ENCODE measurements at places on chromosomes 5 and 9. TPM values are rescaled to one million over a fixed set of nuclear protein-coding genes. Genes with fewer than 3 reads are reported as not detected.

DNA sequence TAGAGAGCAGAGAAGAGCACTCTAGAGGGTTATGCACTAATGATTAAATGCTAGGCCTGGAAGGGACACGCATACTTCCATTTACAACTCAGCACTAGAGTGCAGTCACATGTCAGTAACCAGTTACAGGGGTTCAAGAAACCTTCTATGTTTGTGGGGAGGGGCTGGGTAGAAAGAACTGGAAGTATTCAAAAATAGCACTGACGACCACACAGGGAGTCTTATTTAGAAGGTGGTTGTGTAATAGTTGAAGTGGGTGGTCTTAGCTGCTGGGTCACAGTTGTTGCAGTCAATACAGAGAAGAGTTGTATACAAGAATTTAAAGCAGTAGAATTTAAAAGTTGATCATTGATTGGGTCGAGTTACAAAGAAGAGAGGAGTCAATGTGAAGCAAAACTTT lies 15.4 kb downstream of the AOPEP start:
- DNase-seq: no peak

- DNase-seq: no peak
These were observed 130.3 kb downstream of the PAX5 start for GRCh38 chr9:36903541-36904435.

DNA sequence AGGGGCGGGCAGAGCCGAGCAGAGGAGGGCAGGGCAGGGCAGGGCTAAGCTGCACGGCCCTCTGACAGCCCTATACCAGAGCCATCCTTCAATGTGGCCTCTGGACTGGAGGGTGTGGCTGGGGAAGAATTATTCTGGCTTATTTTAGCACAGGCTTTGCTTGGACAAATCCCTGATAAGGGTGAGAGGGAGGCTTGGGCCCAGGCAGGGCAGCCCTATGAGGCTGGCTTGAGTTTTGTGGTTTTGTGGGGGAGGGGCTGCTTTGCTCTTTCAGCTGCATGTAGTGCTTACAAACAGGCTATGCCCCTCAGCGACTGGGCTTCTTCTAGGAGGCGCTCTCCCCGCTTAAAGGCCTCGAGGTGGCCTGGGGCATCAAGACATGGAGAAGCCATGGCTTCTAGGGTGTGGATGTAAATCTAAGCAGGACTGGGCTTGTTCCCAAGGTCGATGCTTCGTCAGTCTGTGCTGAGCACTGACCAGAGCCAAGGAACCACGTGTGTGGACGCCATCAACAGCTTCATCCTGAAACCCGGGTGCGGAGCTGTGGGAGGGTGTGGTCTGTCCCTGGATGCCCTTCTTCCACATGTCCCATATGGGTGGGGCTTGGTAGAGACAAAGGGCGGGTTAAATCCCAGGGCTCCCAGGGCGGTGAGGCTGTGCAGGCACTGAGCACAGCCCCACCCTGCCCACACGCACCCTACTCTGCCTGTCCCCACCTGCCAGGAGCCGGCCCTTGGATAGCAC lies 45.7 kb upstream of the IPPK start:
- no peak for DNase-seq

ADGRV1 gene
- 0.13 TPM for total RNA-seq

DNA sequence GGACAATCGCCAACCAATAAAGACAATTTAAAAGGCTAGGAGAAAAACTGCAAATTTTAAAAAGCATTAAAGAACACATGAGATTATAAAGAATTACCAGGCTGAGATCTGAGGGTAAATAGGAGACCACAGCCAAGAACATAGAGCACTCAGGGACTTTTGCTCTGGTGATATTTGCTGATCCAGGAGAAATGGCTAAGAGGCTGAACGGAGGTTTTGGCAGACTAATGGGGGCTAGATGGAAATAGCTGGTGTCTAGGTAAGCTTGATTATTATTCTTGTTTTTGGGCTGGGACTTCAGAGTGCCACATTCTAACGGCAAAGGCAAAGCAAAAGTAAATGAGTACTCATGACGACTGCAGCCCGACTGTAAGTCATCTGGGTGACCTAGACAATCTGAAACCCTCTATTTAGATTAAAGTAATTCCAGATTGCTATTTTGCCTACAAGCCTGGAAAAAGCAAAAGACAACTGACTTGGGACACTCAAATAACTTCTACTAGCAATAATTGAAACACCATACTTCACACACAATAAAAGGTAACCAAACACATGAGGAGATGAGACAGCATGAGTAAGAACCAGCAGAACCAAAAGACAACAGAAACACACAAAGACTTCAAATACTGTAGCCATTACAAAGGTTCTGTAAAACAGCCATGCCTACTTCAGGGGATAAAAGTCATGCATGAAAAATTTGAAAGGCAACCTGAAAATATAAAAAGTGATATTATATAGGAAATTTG lies 68.8 kb downstream of the JAKMIP2 start:
- DNase-seq: no peak

UNC5A gene
- not detected for total RNA-seq

- DNase-seq: no peak
These were observed 105.8 kb downstream of the EFNA5 start for GRCh38 chr5:107564931-107565372.

- DNase-seq: no peak
These were observed 29.2 kb downstream of the NKD2 start for GRCh38 chr5:1037671-1038416.

DNA sequence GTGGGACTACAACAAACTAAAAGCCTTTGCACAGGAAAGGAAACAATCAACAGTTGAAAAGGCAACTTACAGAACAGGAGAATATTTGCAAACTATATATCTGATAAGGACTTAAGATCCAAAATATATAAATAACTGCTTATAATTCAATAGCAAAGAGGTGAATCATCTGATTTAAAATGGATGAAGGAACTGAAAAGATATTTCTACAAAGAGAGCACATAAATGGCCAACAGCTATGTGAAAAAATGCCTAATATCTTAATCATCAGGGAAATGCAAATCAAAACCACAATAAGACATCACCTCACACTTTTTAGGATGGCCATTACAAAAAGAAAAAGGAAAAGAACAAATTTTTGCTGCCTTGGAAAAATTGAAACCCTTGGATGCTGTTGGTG lies 100.4 kb downstream of the LURAP1L start:
- DNase-seq: no peak

- no peak for DNase-seq
These were observed 43.9 kb upstream of the ORM1 start for GRCh38 chr9:114278881-114279570.

ZNF300 gene
- 4.6 TPM for total RNA-seq

DNA sequence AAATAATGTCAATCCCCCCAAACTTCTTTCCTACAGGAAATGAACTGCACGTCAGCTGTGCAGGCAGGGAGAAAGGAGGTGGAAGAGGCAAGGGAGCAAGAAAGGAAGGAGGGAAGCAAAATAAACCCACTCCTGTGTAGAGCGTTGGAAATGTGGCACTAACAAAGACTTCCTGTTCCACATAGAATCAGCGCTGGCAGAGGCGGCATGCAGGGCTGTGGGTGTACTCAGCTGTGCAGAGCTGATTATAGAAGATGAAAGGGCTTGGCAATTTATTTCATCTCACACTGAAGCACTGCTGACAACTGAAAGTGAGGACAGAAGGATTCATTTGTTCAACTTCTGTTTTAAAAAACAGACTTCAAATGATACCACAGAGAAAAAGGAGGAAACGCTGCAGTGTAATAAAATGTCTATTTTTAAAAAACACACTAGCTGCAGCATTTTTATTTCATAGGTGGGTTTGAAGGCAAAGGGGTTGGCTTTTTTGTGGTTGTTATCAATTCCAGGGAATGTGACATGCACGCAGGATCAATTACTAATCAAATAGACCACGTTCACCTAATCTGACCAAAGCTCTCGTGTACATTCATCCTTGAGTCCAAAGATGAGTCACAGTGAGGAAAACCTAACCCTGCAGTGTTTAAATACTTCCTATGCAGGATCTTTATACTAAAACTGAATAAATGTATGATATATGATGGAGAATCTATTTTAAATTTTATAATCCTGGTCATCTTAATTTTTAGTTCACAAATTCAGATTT lies 583.5 kb downstream of the ZNF608 start:
- DNase-seq: peak; percentile 6

GRCh38 chr9:127351182-127352166 lies 45.5 kb upstream of the SLC2A8 start:
- DNase-seq: no peak

DNA sequence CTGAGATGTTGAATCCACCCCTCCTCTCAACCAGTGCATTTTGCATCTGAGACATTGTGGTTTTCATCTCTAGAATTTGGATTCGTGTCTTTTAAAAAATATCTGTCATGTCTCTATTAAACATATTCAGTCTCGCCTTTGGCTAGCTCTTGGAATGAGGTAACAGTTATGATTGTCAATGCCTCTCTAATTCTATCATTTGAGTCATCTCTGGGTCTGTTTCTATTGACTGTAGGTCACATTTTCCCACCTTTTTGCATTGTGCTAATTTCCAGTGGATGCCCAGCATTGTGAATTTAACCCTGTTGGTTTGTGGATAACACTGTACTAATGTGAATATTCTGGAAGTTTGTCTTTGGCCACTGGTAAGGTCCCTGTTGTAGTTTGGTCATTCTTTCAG lies 8.4 kb upstream of the SLC6A3 start:
- DNase-seq: no peak

DNA sequence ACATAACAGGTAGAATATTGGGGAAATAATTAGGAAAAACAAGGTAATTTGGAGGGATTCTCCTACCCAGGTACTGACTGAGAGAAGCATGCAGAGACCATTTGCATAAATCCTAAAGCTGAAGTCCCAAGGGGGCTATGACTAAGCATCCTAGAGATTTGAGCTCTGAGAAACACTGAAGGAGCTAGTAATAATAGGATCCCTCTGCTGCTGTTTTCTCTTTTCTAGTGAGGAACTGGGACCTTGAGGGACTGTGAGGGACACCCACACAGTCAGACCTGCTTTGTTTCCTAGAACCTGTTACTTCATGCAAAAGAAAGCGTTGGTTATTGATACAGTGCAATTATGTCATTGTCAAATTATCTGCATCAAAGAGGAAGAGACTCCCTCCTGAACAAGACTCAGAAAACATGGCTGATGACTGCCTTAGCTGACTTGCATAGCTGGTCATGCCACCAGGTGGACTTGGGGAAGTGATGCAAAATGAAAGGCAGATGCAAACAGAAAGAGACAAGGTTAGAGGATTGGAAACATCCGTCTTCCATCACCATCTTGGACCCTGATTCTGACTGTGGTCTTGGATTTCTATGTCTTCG lies 335.4 kb downstream of the NTRK2 start:
- no peak for DNase-seq

DMRT3 gene
- not detected for total RNA-seq

DNA sequence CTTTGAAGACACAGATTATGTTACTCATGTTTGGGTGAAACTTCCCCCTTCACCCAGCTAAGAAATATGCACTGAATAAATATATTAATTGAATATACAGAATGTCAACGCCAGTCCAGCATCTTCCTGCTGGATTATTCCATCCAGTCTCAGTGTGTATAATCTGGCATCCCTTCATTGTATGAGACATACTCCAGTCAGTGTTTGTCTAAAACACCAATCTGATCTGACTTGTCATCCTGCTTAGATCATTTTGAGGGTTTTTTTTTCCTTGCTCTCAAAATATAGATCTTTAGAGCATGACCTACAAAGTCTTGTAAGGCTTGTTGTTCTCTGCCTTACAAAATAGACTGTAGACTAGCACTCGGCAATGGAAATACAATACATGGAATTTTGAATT lies 195.1 kb downstream of the SMARCA2 start:
- DNase-seq: no peak

- DNase-seq: no peak
These were observed 110.5 kb downstream of the JMY start for GRCh38 chr5:79346420-79346824.

DNA sequence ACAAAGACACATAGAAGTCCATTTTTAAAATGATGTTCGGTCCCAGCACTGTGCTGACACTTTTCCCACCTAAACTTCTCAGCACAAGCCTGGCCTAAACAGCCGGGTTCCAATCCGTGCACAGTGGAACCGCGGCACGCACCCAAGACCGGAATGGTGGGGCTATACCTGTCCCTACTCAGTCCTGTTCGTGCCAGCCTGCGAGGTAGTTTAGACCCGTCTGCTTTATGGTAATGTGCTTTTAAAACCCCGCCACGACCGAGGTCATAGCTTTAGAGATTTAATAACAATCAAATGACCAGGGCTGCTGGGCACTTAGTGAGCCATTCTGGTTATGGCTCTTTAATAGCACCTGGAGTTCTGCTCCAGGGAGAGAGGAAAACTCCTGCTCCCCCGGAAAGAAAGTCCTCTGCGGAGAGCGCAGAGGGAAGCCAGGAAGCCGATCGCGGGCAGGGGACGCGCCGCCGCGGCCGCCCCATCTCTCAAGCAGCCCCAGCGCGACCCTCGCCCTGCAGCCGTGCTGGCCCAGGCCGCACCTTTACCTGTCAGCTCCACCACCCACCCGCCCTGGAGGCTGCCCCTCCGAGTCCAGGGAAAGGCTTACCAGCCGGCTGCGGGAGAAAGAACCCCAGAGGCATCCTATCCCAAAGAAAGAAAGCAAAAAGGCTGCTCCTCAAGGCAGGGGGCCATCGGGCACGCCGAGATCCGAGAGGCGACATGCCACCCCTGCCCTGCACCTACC lies 511 bp downstream of the ARL15 start:
- no peak for DNase-seq

DNA sequence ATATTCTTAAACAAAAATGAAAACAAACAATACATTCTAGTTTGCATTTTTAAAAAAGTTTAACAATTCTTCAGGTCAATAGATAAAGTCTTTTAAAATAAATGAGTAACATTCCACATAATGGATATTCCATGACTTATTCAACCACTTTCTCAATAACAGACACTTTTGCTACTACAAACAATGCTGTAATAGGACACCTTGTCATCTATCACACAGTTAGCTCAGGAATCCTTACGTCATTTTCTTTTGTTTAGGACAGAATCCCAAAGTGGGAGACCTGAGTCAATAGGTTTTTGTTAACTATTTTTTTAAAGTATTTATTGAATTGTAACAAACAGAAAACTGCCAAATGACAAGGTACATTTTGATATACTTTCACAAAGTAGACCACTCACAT lies 72.5 kb downstream of the CEP120 start:
- DNase-seq: no peak

DNA sequence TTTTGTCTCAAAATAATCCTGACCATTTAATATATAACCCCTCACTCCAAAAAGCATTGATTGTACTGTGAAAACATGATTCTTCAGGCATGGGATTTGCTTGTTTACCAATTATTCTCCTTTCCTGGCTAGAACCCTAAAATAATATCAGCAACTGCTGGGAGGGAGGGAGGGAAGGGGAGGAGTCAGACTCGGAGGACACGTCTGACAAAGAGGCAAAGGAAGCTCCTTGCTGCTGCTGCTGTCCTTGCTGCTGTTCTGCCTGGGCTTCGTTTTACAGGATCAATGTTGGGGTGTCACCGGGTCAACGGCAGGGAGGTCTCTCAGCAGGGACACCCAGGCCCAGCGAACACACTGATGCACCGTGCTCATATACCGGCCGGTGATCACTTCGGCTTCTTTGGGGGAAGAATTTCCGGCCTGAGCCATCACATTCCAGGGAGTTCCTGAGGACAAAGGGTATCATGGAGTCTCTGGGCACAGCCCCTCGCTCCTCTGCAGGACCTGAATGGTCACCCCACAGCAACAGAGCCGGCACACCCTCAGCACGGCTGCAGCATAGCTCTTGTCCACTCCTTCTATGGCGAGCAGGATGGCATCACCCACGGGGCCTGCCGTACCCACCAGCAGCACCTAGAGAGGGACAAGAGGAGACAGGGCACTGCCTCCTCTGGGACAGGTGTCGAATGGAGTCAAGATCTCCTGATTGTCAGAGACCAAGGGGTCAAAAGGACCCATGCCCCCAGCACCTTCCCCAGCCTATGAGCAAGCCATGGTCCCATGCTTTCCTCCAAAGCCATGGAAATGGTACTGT lies 27.9 kb downstream of the MED10 start:
- DNase-seq: no peak

GRCh38 chr5:33321026-33321425 lies 119.7 kb upstream of the TARS1 start:
- no peak for DNase-seq

Measured in naive thymus-derived CD8-positive, alpha-beta T cell (primary cell).